ENCODE measurements at places on chromosomes 7 and 10.

GRCh38 chr7:94052398-94053180 is 48.4 kb upstream of the BET1 start:
- DNase-seq: no peak

GRCh38 chr10:61963669-61964058 is 62.2 kb downstream of the ARID5B start:
- DNase-seq: no peak

DNA sequence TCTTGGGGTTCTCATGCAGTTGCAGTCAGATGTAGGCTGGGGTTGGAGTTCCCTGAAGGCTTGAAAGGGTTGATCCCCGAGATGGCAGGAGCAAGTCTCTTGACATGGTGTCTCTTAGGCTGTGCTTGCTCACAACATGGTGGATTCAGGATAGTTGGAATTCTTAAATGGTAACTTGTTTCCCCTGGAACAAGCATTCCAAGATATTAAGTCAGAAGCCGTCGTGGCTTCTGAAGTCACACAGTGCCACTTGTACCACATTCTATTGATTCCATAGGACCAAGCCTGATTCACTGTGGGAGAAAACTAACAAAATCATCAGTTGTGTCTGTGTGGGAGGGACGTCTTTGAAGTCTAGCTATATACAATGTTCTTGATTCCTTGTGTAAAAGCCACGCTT is 3.5 kb upstream of the SLC35B4 start:
- DNase-seq: no peak

DNA sequence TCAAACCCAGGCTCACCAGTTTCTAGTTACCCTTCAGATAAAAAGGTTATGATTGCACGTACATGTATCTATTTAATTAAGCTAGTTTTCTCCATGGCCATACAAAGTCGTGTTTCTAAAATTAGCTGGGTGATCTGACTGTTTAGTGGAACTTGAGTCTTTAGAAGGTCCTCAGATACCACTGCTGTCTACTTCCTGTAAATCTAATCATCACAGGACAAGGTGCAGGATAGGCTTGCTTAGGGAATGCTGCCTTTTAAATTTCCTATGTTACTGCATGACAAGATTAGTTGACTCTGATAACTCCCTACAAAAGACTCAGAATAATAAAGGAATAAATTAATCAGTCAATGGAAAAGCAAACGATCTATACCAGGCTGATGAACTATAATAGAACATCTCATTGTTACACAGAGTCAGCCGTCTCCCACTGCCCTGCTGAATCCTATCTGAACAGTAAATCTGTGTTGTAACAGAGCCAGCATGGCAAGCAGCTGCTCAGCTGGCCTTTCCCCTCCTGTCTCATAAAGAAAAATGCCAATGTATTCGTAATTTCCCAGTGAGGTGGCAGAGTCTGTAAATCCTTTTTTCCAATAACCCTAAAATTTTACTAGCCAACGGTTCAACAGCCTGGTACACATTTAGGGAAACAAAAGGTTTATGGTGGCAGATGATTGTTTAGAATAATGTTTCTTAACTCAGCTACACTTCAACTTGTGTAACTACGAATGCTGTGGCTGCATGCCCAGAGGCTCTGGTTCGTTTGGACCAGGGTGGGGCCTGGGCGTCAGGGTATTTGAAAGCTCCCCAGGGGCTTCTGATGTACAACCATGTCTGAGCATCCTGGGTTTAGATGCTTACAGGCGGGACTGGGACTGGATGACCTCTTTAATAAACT is 318.0 kb downstream of the PAXIP1 start:
- no peak for DNase-seq

GRCh38 chr7:121739465-121739864 is 133.5 kb upstream of the PTPRZ1 start:
- no peak for DNase-seq

DNA sequence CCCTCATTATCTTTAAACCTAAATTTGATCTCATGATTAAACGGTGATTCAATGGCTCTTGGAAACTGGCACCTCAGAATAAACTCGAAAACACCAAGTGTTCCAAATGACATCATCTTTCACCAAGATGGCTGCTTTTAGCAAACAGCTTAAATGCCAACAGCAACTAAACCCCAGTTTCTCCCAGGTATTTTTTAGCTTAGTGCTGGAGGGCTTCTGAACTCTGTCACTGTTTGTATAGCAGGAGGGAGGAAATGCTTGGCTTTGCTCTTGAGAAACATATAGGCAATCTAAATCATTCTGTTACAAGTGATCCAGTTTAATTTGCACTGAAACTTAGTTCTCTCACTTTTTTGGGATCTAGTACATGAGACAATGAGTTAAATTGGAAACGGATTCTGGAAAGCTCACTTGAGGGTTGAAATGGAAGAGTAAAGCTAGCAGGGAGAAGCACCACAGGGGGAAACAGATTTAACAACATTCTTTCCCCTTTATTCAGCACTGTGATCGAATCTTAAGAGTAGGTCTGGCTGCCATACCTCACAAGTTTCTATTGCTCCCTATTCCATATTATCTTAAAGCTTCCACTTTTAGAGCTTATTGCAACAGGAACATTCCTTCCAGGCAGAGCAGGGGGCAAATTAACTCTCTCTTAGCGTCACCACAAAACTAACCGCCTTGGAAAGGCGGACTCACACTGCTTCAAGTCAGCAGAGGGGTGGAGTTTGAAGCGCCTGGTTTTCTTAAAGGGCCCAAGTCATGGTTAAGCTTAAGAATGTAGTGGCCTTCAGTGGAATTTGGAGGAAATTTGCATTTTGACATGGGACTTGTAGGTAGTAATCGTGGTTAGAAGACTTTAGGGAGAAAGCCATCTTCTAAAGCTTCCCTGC is 1.8 kb upstream of the CCDC6 start:
- DNase-seq: peak; percentile 71

DNA sequence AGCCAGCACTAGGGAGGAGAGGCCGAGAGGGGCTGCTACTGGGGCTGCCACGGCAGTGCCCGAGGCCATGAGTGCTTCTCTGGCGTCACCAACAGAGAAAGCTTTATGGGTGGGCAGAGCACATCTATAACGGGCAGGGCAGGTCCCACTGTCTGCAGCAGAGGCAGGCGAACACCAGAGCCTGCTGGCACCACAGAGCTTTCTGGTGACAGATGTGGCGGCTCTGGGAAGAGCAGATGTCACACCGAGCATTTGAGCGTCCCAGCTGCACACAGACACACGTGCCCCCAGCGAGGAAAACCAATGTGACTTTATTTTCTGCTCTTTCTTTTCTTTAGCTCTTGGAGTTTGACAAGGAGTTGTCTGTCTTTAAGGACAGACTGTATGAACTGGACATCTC is 20.5 kb downstream of the NKX6-2 start:
- DNase-seq: no peak

- DNase-seq: no peak
Measured at GRCh38 chr10:112722758-112723157, 227.3 kb upstream of the TCF7L2 start.

GRCh38 chr10:120514035-120514620 is 57.1 kb downstream of the PLPP4 start:
- no peak for DNase-seq

- peak; percentile 18 for DNase-seq
Measured at GRCh38 chr7:38660427-38661099, 29.4 kb upstream of the AMPH start.

DNA sequence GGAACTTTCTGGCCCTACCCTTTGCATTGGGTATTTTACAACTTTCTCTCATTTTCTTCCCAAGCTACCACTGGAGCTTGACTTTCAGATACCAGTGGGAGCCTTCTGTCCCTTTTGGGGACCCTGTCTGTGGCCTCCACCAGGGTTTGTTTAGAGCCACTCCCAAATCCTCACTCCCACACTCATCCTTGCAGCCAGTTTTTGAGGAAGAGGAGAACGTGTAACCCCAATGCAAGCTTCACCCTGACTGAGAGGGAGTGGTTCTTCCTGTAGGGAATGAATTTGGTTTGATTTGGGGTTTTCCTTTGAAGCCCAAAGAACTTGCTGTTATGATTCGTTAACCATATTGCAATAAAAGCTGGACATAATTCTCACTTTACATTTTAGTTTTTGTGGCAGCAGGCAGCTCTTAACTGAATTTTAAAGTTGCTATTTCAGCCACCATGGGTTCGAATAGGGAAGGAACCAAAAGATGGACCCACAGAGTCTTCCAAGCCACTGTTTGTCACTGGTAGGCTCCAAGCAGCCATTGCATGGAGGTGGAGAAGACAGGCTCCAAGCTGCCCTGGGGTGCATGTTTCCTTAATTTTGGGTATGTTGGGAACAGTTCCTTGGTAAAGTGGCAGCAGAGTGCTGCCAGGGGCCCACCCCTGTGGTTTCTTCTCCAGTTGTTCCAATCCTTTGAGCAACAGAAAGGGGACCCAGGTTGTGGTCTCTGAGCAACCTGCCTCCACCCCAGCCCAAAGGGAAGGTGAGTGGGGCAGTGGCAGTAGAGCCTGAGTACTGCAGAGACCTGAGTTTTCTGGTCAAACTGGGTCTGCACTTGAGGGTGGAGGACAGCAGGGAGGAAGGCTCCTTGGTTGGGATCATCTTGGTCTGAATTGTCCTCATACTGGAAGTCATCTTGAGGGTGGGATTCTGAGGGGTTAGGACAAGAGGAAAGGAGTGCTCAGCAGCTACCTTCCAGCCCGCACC is 5.1 kb downstream of the EVX1 start:
- DNase-seq: no peak

GRCh38 chr10:120940299-120940900 is 89.2 kb downstream of the WDR11 start:
- DNase-seq: no peak

DNA sequence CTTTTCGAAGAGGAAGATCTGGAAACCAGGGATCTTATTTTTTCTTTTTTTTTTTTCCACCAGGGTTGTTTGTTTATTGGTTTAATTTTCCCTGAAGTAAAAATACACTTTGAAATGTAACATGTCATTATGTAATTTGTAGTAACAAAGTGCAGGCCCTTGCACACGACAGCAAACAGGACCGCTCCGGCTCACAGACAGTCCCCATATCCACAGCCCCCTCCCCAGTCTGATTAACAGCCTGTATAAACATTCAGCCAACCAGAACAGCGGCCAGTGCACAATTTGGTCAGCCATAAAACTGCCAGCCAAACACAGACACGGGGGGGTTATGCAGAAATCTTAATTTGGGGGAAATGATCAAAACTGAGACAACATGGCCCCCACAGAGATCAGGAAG is 431.6 kb upstream of the NPVF start:
- DNase-seq: no peak

GRCh38 chr10:73552819-73553715 is 38.1 kb downstream of the USP54 start:
- DNase-seq: no peak

DNA sequence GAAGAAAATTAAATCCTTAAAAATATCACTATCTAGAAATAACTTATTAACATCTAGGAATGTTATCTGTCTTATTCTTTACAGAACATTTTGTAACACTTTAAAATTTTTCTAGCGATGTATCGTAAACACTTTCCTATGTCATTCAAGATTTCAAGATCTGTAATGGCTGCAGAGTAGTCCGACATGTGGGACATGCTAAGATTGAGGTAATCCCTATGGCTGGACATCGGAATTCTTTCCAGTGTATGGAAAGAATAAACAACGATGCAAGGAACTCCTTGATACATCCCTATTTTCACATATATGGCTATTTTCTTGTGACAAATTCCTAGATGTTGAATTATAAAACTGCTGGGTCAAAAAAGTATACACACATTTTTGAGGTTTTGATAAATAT is 37.5 kb downstream of the GNA12 start:
- no peak for DNase-seq

- DNase-seq: no peak
Measured at GRCh38 chr7:43647339-43647672, 64.4 kb downstream of the STK17A start.

DNA sequence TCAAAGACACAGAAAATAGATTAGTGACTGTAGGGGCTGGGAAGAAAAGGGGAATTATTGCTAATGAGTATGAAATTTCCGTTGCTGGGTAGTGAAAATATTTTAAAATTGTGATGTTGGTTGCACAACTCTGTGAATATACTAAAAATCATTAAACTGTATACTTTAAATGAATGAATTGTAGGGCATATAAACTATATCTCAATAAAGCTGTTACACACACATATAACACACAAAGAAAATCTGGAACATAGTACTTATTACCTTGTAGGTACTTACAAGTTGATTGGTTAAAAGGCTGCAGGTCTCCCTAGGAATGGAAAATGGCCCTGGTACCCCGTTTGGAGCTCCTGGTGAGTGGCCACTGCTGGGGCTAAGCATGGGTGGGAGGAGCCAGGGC is 27.1 kb upstream of the VCL start:
- DNase-seq: no peak

- no peak for DNase-seq
Measured at GRCh38 chr10:75226656-75227055, 9.1 kb downstream of the COMTD1 start.

DNA sequence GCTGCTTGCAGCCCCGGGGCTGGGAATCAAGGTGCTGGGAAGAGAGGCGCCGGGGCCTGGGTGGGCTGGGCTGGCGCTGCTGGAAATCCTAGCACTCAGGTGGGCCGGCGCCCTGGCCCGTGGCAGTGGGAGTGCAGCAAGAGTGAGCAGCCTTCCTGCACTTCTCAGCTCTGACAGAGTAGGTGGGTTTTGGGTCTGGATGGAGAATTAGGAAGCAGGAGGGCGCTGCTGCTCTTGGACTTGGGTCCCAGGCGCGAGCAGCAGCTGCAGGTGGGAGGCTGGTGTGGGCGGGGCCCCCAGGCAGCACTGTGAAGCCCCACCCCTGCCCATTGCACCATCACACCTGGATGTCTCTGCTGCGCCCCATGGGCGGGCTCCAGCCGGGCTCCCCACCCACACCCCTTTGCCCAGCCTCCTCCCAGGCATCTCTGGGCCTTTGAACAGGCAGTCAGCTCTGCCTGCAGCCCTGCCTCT is 6.0 kb downstream of the BRI3 start:
- no peak for DNase-seq

- DNase-seq: no peak
Measured at GRCh38 chr10:99914236-99914635, 95.5 kb downstream of the DNMBP start.

- no peak for DNase-seq
Measured at GRCh38 chr7:101470668-101471487, 108.2 kb downstream of the COL26A1 start.

DNA sequence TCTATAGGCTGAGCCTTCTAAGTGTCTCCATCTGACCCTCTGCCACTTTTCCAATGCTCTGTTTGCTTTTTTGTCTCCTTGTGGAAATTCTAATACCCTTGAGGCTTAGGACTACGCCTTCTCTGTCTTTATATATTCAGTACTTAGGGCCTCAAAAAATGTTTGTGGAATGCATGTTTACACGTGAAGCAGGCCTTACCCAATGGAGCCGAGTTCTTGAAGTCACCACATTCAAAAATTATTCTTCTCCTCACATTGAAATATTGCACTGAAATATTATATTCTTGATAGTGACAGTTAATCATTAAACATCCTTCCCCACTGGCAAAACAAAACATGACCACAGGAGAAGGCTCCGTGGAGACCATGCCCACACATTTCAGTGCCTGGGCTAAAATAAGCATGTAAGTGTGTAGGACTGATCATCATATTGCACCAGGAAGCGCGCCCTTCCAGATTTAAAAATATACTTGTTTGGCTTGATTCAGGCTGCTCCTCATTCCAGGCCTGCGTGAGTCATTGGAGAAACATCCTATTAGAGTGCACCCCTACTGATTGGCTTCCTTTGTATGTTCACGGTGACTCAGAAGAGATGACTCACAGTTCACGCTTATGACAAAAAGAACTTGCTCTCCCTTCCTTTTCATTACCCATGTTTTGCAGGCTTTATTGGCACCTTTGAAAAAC is 307.4 kb upstream of the AOAH start:
- DNase-seq: no peak

All from hematopoietic multipotent progenitor cell treated with erythropoietin and hydrocortisone succinate and interleukin-3 and kit ligand, for 15 days (in vitro differentiated cells).